ENCODE measurements at places on chromosomes 5 and 9. TPM values are rescaled to one million over a fixed set of nuclear protein-coding genes. Genes with fewer than 3 reads are reported as not detected.

The EPB41L4A gene
- total RNA-seq, result 1.3 TPM

The EPB41L4B gene
- 9.5 TPM for total RNA-seq

The ZNF454 gene
- total RNA-seq, result not detected

The GFI1B gene
- not detected for total RNA-seq

The OSMR gene
- 76.1 TPM for total RNA-seq

The PDCD1LG2 gene
- total RNA-seq, result 0.39 TPM

The TMEM174 gene
- total RNA-seq, result not detected

The WHRN gene
- total RNA-seq, result 5.1 TPM

The NSMF gene
- 39.2 TPM for total RNA-seq

The CTSL gene
- 1,037 TPM for total RNA-seq

The CHSY3 gene
- 0.10 TPM for total RNA-seq

The STPG3 gene
- not detected for total RNA-seq

The KLHL3 gene
- 0.30 TPM for total RNA-seq

The MELK gene
- total RNA-seq, result 78.3 TPM

The ZFP37 gene
- total RNA-seq, result 1.6 TPM

The PTGER4 gene
- total RNA-seq, result 1.8 TPM

The FAM169A gene
- 6.2 TPM for total RNA-seq

The WDR38 gene
- total RNA-seq, result not detected

The MEF2C gene
- total RNA-seq, result not detected

The FGF10 gene
- not detected for total RNA-seq

The FRRS1L gene
- total RNA-seq, result 0.37 TPM

The FGF18 gene
- 0.25 TPM for total RNA-seq

The CDC20B gene
- total RNA-seq, result 0.16 TPM

The C5orf63 gene
- 3.7 TPM for total RNA-seq

The HK3 gene
- not detected for total RNA-seq

The PCDHGA1 gene
- 0.34 TPM for total RNA-seq

The IFNB1 gene
- not detected for total RNA-seq

The RUSC2 gene
- 19.9 TPM for total RNA-seq

The VLDLR gene
- 22.4 TPM for total RNA-seq
